ENCODE measurements at places on chromosomes 2 and 18.
A peak's percentile ranks its signal among the peaks of the same experiment; 100 is the strongest.

DNA sequence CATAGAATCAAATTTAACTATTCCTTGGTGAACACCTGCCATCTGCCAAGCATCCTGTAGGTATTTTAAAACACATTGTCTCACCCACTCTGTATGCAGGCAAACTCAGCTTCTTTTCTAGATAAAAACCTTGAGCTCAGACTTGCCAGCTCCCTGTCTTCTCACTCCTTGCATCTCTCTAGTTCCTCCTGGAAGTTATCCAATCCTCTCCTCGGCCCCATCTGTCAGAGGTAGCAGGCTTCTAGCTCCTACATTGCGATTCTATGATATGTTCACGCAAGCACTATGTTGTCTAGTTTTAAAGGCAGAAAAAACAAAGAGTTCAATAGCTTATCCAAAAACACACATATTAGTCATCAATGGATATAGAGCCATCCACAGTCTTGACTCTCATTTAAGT is 67.0 kb upstream of the APCDD1 start:
- no peak for DNase-seq

- no peak for DNase-seq
Measured at GRCh38 chr18:28132084-28132483, 44.8 kb downstream of the CDH2 start.

DNA sequence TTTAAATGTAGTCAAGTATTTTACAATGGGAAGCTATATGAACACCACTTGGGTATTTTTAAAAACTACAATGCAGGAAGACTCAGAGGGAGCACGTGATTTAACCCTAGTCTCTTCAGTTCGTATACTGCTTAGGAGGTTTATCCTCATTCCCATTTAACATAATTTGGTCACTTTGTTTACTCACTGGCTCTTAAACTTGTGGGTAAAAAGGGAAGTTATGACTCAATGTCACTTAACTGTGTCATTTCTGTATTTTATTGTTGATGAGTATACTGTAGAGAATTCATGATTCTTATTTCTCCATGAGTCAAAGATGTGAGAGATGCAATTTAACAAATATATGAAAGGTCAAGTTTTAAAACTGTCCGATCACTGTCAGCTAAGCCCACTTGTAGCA is 48.2 kb downstream of the SLC66A3 start:
- DNase-seq, result no peak

DNA sequence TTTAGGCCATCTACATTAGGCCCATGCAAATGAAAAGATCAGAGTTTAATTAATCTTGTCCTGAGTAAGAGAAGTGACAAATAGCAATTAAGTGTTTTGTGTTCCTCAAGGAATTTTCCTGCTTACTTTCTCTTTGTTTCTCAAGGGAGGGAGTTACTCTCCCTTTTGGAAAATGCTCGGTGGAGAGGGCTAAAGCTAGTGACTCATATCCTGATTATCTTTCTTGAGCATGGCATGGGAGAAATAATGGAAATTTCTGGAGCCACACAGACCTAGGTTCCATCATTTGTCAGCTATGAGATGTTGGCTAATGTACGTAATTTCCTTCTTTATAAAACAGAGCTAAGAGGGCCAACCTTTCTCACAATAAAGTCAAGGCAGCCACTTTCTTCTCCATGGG is 177.1 kb downstream of the ETAA1 start:
- DNase-seq, result no peak

GRCh38 chr2:176126929-176127773 is 2.4 kb upstream of the HOXD8 start:
- DNase-seq, result peak; percentile 89

DNA sequence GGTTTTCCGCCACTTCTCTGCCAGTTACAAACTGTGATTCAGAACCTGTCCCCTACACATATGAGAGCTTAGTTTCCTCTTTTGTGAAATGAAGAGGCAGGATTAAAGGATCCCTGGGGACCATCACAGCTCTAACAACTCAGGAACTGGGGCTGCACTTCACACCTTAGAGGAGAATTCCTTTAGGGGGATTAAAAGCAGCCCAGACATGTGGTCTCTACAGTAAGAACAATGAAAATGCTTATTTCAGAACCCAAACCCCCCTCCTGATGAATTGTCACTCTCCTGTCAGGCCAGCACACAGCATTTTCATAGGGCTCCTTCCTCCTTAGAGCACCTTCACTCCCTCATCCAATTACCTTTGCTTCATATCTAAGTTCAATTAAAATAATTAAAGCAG is 101.5 kb upstream of the NEDD4L start:
- DNase-seq, result no peak

GRCh38 chr18:21004726-21005125 is 106.9 kb downstream of the ROCK1 start:
- no peak for DNase-seq

- DNase-seq, result no peak
Measured at GRCh38 chr2:68426848-68427579, 40.1 kb downstream of the FBXO48 start.
